Pulmonary artery endothelial cell (primary cell): ENCODE measurements at places on chromosomes 2 and 18.

GRCh38 chr2:155730804-155731203 is 601.7 kb downstream of the NR4A2 start:
- no peak for DNase-seq

GRCh38 chr2:29052807-29053206 is 21.5 kb downstream of the PCARE start:
- no peak for DNase-seq

DNA sequence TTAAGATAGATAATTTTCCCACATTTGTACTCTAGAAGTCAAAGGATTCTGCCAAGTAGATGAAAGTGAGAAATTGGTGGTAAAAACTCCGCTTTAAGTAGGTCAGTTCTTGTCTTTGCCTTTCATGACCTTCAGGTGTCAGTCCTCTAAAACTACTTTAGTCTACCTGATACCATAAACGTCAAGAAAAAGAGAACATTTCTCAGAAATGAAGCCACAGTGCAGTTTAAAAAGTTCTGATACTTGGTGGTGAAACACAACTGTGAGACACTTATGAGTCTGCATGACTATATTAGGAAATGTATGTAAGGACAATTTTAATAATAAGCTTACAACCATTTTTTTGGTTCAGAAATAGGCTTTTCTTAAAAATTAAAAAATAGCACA is 583.3 kb downstream of the SATB2 start:
- DNase-seq, result no peak

DNA sequence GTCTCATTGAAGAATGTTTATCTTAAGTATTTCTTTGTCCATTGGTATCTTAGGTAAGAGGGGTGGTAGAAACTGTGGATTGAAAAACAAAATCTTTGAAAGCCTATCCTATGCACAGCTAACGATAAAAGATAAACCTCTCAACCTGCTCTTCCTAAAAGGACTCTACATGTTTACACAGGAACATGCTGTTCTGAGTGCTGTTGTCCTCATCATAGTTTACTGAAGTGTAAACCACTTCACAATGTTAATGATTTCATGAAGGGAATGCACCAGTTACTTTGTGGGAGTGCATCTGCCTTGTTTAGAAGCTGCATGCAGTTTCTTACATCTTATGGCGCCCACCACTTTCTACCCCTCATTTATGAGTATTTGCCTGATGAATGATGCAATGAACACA is 1.2 kb downstream of the ACMSD start:
- no peak for DNase-seq

- DNase-seq, result no peak
Measured at GRCh38 chr2:133400411-133400810, 167.9 kb downstream of the NCKAP5 start.

DNA sequence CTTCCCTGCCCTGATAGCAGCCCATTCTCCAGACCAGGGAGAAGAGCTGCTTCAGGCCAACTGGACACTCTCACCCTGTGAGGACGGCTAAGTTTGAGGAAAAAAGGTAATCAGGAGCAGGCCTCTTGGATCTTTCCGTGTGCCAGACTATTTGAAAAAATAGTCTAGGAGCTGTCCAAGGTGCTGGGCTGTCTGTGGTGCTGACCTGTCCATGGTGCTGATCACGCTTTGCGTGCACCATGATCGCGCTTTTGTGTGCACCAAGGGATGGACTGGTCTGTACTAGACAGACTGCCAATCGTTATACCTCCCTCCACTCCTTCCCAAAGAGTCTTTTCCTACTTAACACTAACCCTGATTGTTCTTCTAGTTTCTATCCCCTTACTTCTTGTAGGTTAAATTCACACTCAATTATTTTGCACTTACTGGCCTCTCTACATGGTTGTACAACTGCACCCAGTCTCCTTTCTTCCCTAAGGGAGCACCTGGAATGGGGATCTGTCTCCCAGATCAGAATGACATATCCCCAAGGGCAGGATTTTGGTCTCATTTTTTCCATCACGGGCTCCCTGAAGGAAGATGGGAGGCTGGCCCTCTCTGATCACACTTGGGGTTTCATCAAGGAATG is 295.4 kb downstream of the CELF4 start:
- DNase-seq, result no peak
